Activated CD4-positive, alpha-beta memory T cell treated with anti-CD3 and anti-CD28 coated beads for 36 hours (primary cell): ENCODE measurements at places on chromosomes 7 and 10. TPM values are rescaled to one million over a fixed set of nuclear protein-coding genes. Genes with fewer than 3 reads are reported as not detected.

Gene AKR1C4
- not detected for total RNA-seq

Gene CHAT
- not detected for total RNA-seq

GRCh38 chr10:115572740-115573455, 479.7 kb downstream of the ATRNL1 start:
- no peaks in the 10 kb centered on the region for H3K36me3 ChIP-seq
- no peak for DNase-seq
- H3K4me3 ChIP-seq = no peak overlapping the region
- no peaks in the 10 kb centered on the region for H3K27me3 ChIP-seq

Gene KLF14
- total RNA-seq = not detected

DNA sequence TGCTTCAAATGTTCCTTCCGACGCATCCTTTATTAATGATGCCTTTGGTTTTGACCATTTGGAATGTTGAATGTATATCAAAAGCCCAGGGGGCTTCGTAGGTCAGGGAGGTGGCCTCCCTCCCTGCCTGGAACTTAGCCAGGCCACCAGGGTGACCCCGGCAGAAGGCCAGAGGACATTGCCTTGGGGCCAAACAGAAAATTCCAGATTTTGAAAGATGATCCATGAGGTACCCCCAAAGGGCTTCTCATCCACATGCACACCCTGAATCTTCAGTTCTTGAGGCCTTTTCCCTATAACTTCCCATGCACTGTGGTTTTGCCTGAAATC, 171.7 kb downstream of the ADAM12 start:
- H3K4me3 ChIP-seq = no peak overlapping the region
- H3K4me1 ChIP-seq = no peaks in the 10 kb centered on the region
- no peaks in the 10 kb centered on the region for H3K36me3 ChIP-seq
- H3K27me3 ChIP-seq = no peaks in the 10 kb centered on the region
- no peak overlapping the region for H3K27ac ChIP-seq

GRCh38 chr10:44198096-44198779, 186.7 kb downstream of the CXCL12 start:
- no peaks in the 10 kb centered on the region for H3K4me1 ChIP-seq
- H3K36me3 ChIP-seq = no peaks in the 10 kb centered on the region
- H3K27me3 ChIP-seq = no peaks in the 10 kb centered on the region
- no peak for DNase-seq
- no peak overlapping the region for H3K4me3 ChIP-seq

GRCh38 chr7:159149488-159149887, 4.8 kb upstream of the VIPR2 start:
- no peak overlapping the region for H3K27ac ChIP-seq
- peaks cover 3% of the 10 kb centered on the region for H3K27me3 ChIP-seq
- no peak overlapping the region for H3K4me3 ChIP-seq
- no peaks in the 10 kb centered on the region for H3K36me3 ChIP-seq
- DNase-seq = no peak

Gene ERV3-1
- total RNA-seq = 8.7 TPM

GRCh38 chr7:155357573-155358041, 59.9 kb downstream of the INSIG1 start:
- H3K4me1 ChIP-seq = no peaks in the 10 kb centered on the region
- no peaks in the 10 kb centered on the region for H3K36me3 ChIP-seq
- peaks cover 24% of the 10 kb centered on the region for H3K27me3 ChIP-seq

DNA sequence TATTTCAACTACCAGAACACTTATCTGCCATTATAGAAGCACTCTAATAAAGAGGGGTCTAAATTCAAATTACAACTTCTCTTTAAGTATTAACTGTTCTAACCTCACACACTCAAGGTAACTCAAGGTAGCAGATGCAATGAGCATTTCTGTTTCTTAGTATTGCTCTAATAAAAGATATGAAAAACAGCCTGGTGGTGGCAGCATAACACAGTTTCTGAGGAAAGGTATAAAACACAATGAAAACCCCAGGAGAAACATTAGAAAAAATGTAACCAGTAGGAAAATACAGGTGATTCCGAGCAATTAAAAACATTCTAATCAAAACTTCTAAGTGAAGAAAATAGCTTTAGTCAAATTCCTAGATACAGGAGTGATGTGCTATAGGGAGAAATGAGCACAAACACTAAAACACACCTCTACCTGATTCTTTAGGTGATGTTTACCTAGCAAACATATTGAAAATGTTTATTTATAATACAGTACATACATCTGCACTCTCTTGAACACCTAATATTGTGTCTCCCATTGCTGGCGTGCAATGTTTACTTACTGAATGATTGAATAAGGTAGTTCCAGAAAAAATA, 3.5 kb downstream of the MKRN1 start:
- peaks cover 35% of the 10 kb centered on the region for H3K4me1 ChIP-seq
- DNase-seq = peak; percentile 45
- peaks cover 8% of the 10 kb centered on the region for H3K36me3 ChIP-seq
- H3K4me3 ChIP-seq = peak overlapping the region; percentile 57
- H3K27ac ChIP-seq = peak overlapping the region; percentile 76

Gene ADCY1
- 0.57 TPM for total RNA-seq

Gene VPS37D
- 0.22 TPM for total RNA-seq

Gene ZFAND2A
- 24.1 TPM for total RNA-seq

DNA sequence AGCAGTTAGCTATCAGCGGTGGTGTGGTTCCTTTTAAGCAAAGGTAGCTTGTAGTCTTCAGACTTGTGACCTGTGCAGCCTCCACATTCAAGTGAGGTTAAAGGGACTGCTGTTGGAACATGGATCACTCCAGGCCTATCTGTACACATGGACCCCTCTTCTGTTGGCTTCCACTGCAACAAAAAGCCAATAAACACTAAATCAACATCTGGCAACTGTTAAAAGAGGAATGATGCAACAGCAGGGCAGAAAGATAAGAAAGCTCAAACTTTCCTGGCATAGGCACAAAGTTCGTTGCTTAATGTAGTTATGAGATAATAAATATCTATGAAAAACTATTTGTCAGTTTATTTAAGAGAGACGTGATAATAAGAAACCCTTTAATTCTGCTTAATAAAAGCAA, 4.0 kb upstream of the MINPP1 start:
- DNase-seq = no peak
- H3K27ac ChIP-seq = no peak overlapping the region
- H3K4me1 ChIP-seq = peaks cover 12% of the 10 kb centered on the region
- no peaks in the 10 kb centered on the region for H3K36me3 ChIP-seq
- H3K4me3 ChIP-seq = no peak overlapping the region
- peaks cover 11% of the 10 kb centered on the region for H3K27me3 ChIP-seq

DNA sequence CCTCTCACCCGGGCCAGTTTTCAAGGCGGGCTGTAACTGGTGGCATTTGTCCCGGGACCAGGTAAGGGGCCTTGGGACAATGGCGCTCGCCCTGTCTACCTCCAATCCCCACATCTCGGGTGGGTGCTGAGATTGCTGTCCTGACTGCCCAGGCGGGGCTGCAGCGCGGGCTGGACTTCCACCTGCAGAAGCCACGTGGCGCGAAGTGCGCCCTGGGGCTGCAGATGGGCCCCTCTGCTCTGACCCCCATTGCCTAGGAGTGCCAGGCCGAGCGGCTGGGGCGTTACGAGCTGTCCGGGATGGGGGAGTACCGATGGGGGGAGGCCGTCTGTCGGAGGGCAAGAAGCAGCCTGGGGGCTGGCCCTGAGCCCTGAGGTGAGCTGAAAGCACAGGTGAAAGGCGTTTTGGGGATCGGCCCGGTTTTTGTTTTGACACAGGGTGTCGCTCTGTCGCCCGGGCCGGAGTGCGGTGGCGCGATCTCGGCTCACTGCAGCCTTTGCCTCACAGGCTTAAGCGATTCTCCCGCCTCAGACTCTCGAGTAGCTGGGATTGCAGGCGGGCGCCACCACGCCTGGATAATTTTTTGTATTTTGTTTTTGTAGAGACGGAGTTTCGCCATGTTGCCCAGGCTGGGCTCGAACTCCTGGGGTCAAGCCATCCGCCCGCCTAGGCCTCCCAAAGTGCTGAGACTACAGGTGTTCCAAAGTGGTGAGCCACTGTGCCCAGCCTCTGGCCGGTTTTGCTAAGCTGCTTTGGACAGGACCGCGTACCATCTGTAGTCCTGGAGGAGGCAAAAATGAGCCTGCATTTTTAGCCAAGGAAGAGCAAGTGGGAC, at the start of gene SFXN2:
Gene SFXN2 (plus strand): TSS at position 16 of the 835 bp plus-strand sequence. CDS start 12,001 bp downstream, outside the sequence.
- H3K27ac ChIP-seq = peak within 1 kb of the TSS; percentile 85
- peaks cover 67% of the 10 kb centered on the region for H3K4me1 ChIP-seq
- H3K36me3 ChIP-seq = peaks cover 24% of the 10 kb centered on the region
- DNase-seq = peak; percentile 74
- peak within 1 kb of the TSS; percentile 84 for H3K4me3 ChIP-seq
- H3K27me3 ChIP-seq = no peaks in the 10 kb centered on the region

DNA sequence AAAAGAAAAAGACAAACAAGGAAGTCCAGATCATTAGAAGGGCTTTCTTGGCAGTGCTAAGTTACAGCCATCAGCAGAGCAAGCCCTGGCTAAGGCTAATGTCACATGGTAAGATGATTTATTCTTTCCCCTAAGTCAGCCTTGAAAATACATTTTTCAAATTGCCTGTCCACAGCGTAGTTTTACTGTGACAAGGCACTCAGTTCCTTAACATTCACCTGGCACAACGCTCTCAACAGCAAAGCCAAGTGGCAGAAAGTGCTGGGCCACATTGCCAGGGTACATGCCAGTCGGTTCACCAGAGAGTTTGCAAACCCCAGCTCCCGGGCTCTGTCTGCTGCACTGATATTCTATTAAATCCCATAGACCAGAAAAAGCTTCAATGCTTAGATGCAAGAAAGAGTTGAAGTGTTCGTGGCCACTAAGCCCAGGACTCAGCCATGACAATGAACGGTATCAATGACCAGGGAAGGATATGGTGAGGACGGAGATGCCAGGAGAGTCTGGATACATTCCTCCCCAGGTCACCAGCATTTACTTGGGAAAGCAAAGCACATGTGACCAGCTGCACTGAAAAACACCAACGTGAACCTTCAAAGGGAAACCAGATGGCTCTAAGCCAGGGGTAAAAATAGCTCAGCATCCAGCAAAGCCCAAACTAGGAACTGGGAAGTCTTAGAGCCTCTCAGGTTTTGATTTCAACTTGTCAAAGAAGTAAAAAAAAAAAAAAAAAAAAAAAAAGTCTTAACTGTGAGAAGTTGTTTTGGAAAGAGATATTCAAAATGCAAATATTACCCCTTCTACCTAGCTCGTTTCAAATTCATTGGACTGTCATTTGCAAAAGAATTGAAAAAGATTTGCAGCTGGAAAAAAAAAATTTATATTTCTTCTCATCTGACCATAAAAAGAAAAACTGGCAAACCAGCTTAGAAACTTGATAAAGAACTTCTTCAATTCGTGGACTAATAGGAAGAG, 23.9 kb upstream of the MPP7 start:
- H3K27ac ChIP-seq = peak overlapping the region; percentile 24
- DNase-seq = no peak
- H3K36me3 ChIP-seq = no peaks in the 10 kb centered on the region
- peaks cover 63% of the 10 kb centered on the region for H3K4me1 ChIP-seq

DNA sequence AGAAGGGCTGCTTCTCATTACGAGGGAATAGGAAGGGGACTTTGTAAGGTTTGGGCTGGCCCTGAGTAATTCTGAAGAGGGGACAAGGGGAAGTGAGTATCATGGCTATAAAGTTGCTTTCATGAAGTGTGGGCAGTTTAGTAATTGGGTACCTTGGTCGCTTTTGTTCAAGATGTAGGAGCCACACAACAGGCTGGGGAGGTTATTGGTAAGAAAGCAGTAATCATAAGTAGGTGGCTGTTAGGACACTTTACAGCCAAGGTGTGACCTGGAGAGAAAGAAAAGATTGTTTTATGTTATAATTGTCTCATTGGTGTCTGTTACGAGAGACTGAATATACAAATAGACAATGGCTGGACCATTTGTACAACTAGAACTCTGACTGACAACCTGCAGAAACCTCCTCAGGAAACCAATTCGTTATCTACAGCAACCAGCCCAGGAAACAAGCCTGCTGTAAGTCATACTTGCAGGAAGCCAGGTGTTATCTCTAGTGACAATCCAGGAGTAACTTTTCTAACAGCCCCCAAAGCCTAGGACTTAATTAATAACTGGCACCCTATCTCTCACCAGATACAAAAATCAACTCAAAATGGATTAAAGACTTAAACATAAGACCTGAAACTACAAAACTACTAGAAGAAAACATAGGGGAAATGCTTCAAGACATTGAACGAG, 5.0 kb upstream of the CCM2 start:
- peak overlapping the region; percentile 55 for H3K4me3 ChIP-seq
- H3K27me3 ChIP-seq = no peaks in the 10 kb centered on the region
- H3K36me3 ChIP-seq = no peaks in the 10 kb centered on the region
- H3K27ac ChIP-seq = peak overlapping the region; percentile 77

DNA sequence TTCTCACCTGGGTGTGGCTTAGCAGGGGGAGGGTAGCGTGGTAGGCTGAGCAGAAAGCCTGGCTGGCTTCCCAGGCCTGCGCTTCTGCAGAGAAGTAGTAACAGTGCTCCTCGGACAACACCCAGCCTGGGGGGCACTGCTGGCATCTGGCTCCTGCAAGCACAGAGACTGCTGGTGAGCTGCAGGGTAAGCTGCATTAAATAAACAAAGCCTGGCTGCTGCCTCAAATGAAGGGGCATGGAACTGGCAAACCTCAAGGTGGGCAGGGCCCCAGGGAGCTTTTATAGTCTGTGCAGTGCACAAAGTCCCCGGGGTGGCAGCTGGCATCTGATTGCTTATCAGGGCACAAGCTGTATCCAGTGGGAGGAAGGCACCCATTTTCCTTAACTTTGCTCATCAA, 3.9 kb downstream of the KLRG2 start:
- no peak overlapping the region for H3K27ac ChIP-seq
- no peaks in the 10 kb centered on the region for H3K36me3 ChIP-seq
- H3K4me1 ChIP-seq = peaks cover 4% of the 10 kb centered on the region
- peaks cover 30% of the 10 kb centered on the region for H3K27me3 ChIP-seq
- no peak overlapping the region for H3K4me3 ChIP-seq

GRCh38 chr7:45391618-45392451, 182.3 kb upstream of the ADCY1 start:
- no peak for DNase-seq
- H3K27ac ChIP-seq = no peak overlapping the region
- no peaks in the 10 kb centered on the region for H3K36me3 ChIP-seq
- H3K4me1 ChIP-seq = no peaks in the 10 kb centered on the region
- no peak overlapping the region for H3K4me3 ChIP-seq

GRCh38 chr7:142750321-142750938, 1.2 kb downstream of the PRSS1 start:
- no peaks in the 10 kb centered on the region for H3K36me3 ChIP-seq
- no peak overlapping the region for H3K27ac ChIP-seq
- H3K4me3 ChIP-seq = no peak overlapping the region
- no peaks in the 10 kb centered on the region for H3K27me3 ChIP-seq

DNA sequence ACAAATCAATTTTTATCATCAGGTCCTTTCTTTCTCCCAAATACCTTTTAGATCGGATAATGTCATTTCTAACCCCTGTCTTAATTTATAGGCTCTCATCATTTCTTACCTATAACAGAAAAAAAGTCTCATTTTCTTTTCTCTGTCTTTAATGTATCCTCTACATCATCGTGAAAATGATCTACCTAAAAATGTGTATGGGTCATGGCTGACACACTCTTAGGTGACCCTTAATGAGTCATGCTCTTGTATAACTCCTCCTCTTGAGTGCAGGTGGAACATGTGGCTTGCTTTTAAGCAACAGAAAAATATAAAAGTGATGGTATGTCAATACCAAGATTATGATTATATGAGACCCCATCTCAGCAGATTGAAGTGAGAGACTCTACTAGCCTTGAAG, 139.4 kb downstream of the SEMA3C start:
- no peaks in the 10 kb centered on the region for H3K4me1 ChIP-seq
- no peaks in the 10 kb centered on the region for H3K36me3 ChIP-seq
- H3K27me3 ChIP-seq = no peaks in the 10 kb centered on the region
- H3K27ac ChIP-seq = no peak overlapping the region
- DNase-seq = no peak

Gene MYL10
- total RNA-seq = not detected
